ENCODE measurements at places on chromosomes 16 and 17.

DNA sequence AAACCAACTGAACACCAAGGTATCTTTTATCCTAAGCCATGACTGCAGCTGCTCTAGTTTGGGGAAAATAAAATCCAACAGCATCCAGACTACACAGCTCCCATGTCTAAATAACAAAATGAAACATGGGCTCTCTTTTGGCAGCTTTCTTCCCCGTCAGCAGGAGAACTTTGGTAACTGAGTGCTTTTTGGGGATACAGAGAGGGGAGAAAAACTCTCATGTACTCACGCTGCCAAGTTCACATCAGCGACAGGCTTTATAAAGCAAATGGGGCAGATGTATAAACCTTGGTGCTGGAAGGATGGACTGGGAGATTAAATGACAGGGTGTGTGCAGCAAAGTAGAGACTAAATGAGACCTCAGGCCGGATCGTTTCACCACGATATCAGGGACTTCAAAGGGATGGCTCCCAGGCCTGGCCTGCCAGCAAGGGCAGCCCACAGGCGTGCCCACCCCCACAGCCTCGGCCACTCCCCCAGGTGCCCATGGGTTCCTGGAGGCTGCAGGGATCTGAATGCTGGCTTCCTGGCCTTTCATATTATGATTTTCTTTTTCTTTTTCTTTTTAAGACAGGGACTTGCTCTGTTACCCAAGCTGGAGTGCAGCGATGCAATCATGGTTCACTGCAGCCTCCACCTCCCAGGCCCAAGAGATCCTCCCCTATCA is 174.6 kb downstream of the ZNF423 start:
- no peaks in the 10 kb centered on the region for H3K27me3 ChIP-seq
- H3K27ac ChIP-seq: no peak overlapping the region
- DNase-seq: no peak
- H3K4me3 ChIP-seq: no peak overlapping the region
- H3K36me3 ChIP-seq: peaks cover 38% of the 10 kb centered on the region

- no peaks in the 10 kb centered on the region for H3K4me1 ChIP-seq
- peaks cover 34% of the 10 kb centered on the region for H3K36me3 ChIP-seq
- H3K4me3 ChIP-seq: no peak overlapping the region
- H3K27ac ChIP-seq: no peak overlapping the region
- DNase-seq: no peak
- no peaks in the 10 kb centered on the region for H3K27me3 ChIP-seq
These were observed 47.2 kb upstream of the ICAM2 start for GRCh38 chr17:64067657-64068056.

DNA sequence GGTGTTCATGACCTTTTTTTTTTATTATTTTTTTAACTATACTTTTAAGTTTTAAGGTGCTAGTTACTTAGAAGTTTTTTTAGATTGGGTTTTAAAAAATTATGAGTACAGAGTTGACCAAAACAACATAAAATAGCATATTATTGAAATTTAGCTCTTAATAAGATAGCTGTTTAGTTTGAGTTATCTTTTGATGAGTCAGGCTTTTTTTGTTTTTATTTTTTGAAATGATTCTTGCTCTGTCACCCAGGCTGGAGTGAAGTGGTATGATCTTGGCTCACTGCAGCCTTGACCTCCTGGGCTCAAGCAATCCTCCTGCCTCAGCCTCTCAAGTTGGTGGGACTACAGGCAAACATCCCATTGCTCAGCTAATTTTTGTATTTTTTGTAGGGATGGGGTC is 13.6 kb downstream of the ZNF750 start:
- H3K27ac ChIP-seq: no peak overlapping the region
- no peak for DNase-seq
- H3K27me3 ChIP-seq: no peaks in the 10 kb centered on the region
- H3K36me3 ChIP-seq: peaks cover 52% of the 10 kb centered on the region
- no peak overlapping the region for H3K4me3 ChIP-seq

GRCh38 chr16:85491798-85492294 is 121.3 kb upstream of the GSE1 start:
- H3K36me3 ChIP-seq: no peaks in the 10 kb centered on the region
- H3K27me3 ChIP-seq: no peaks in the 10 kb centered on the region

- H3K27ac ChIP-seq: no peak overlapping the region
- no peaks in the 10 kb centered on the region for H3K27me3 ChIP-seq
These were observed 17.6 kb downstream of the NUP93 start for GRCh38 chr16:56747486-56748045.

DNA sequence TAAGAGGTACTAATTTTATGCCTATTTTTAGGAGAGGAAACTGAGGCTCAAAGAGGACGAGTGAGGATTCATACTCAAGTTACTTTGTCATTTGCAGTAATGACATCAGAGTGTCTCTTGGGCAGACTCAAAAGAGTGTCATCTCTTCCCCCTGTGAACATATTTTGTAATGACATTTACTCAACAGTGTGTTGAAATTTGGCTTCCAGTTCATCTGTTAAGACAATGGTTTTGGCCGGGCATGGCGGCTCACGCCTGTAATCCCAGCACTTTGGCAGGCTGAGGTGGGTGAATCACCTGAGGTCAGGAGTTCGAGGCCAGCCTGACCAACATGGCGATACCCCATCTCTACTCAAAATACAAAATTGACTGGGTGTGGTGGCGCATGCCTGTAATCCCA is 28.9 kb downstream of the WFDC1 start:
- no peaks in the 10 kb centered on the region for H3K36me3 ChIP-seq
- H3K4me1 ChIP-seq: no peaks in the 10 kb centered on the region
- H3K27ac ChIP-seq: no peak overlapping the region
- no peaks in the 10 kb centered on the region for H3K27me3 ChIP-seq
- no peak for DNase-seq
- no peak overlapping the region for H3K4me3 ChIP-seq

DNA sequence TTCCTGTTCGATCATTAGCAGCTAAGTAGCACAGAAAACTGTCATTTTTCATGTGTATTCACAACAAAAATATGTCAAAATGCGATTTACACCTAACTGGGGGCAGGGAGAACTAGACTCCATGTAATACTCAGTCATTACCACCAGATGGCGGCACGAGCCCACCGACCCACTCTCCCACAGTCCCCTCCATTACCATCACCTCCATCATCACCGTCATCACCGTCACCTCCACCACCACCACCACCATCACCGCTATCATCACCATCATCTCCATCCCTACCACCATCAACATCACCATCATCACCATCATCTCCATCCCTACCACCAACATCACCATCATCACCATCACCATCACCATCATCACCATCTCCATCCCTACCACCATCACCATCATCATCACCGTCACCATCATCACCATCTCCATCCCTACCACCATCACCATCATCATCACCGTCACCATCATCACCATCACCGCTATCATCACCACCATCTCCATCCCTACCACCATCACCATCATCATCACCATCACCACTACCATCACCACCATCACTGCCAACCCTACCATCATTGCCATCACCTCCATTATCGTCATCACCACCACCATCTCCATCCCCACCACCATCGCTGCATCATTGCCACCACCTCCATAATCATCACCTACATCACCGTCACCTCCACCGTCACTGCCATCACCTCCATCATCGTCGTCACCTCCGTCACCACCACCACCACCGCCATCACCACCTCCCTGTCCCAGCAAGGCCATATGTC is 14.4 kb downstream of the NDUFAF8 start:
- no peak for DNase-seq
- no peaks in the 10 kb centered on the region for H3K27me3 ChIP-seq
- H3K4me3 ChIP-seq: no peak overlapping the region
- no peaks in the 10 kb centered on the region for H3K4me1 ChIP-seq

Data from H9 (cell line).